ENCODE measurements at places on chromosomes 7 and 10.

GRCh38 chr10:112904000-112904399 is 46.0 kb upstream of the TCF7L2 start:
- no peak for DNase-seq

DNA sequence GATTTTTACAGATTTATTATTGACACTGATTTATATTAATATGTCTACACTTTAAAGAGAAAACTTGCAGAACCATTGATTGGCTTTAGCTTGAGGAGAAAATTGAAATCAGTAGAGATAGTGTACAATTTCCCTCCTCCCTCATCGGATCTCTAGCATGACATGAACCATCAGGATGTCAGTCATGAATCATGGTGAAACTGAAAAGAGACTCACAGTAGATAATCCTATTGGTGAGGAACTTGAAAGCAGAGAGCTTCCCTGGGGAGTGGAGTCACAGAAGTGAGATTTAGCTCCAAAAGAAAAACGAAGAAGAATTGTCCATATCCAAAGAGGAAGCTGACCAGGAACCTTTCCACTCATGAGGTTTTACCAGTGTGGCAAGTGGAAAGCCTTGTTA is 346.8 kb downstream of the ABCA13 start:
- DNase-seq: no peak

GRCh38 chr10:103889121-103889720 is 28.8 kb downstream of the STN1 start:
- DNase-seq: no peak

DNA sequence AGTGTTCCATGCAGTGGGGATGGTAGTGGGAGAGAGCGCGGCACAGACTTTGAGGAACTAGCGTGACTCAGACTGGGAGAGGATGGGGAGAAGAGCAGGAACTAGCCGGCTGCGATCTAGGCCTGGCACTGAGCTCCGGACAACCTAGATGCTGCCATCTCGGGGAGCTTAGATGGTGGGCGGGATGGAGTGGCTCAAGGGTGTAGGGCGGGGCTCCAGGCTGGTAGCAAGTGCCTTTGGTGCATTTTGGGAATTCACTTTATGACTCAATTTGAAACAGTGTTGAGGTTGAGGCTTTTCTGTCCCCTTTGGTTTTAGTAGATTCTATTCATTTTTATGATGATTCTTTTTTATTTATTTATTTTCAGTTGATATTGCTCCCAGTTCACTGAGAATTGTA is 185.3 kb upstream of the GPR26 start:
- no peak for DNase-seq

GRCh38 chr7:120825576-120825975 is 32.4 kb downstream of the TSPAN12 start:
- DNase-seq: no peak

DNA sequence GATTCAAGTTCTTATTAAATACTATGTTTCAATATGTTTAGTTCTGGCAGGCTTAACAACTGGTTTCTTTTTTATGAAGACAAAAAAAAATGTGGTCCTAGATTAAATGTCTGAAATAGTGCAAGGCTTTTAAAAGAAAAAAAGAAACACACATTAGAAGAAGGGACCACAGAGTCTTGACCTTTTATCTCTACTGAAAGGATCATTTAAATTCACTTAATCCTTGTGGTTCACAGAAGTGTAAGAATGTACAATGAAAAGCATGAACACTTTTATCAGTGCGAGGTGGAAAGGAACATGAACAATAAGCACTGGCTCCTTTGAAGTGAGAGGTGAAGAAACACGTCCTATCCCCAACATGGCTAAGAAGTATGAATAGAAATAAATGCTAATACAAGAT is 765.1 kb downstream of the MAGI2 start:
- DNase-seq: no peak

DNA sequence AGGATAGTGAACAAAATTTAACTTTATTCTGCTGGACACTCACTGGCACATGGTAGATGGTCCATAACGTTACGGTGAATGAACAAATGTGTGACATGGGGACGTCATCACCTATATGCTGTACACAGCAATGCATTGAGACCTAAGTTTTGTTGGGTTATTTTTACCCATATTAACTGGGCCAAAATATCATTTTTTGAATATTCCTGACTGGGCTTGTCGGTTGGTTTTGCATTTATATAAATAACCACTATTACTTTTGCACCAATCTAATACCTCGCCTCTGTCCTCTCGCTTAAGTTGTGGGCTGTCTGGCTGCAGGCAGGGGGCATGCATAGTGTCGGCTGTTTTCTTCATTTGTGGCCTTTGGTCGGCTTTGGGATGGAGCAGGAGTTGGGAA is 161.7 kb downstream of the USP6NL start:
- no peak for DNase-seq

DNA sequence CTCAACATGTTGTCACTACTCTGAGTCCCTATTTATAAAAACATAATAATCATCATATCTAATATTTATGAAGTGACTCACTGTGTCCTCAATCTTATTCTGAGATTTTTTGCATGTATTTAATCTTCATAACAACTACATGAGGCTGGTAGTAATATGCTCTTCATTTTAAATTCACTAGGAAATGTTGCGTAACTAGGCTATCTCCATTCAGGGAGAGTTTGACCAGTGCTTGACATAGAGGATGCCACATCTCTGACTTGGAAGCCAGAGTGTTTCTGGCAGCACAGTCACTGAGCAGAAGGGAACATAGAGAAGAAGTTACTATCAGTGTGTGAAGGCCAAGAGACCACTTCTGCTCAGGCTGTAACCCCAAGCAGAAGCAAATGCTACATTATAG is 88.9 kb downstream of the FAM13C start:
- no peak for DNase-seq
